ENCODE measurements at places on chromosomes 7 and 10.

- DNase-seq: no peak
Measured at GRCh38 chr7:5694912-5695726, 86.3 kb downstream of the RNF216 start.

GRCh38 chr10:25107756-25108155, 67.0 kb upstream of the GPR158 start:
- no peak for DNase-seq

- no peak for DNase-seq
Measured at GRCh38 chr7:146054909-146055308, 61.7 kb upstream of the CNTNAP2 start.

DNA sequence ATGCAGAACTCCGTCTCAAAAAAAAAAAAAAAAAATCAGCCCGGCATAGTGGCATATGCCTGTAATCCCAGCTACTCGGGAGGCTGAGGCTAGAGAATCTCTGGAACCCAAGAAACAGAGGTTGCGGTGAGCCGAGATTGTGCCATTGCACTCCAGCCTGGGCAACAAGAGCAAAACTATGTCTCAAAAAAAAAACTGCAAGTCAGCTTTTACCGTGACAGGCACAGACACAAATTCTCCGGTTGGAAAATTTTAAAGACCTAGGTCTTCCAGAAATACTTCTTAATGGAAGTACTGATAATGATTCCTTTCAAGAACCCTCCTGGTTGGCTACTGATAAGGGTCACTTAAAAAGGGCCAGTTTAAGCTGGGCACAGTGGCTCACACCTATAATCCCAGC, 19.4 kb upstream of the ARPC1B start:
- no peak for DNase-seq

- peak; percentile 73 for DNase-seq
Measured at GRCh38 chr10:92240289-92241157, 50.4 kb downstream of the CPEB3 start.

DNA sequence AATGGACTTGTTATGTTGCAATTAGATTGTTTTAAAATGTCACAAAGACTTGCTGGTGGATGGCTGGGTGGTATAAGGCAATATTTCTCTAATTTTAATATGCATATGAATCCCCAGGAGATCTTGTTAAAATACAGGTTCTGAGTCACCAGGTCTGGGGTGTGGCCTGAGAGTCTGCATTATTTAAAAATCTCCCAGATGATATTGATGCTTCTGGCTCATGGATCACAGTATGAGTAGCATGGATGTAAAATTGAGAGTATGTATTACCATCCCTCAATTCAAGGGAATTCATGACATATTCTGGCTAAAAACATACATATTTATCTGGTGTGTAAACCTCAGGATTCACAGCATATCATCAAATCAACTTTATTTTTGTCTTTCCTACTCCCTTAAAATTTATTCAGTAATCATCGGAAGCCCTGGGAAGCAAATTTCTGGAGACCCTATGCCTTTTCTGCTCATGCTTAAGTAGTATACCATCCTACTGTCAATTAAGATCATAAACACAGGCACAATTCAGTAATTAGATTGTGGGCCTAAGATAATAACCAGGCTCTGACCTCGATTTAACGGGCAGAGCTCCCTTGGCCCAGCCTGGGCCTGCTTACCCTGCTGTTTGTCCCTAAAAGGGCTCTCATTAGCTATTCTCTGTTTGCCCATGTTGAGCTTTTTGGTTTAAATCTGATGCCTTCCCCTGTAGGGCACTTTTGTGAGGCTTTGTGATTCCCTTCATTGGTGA, 29.6 kb upstream of the ICA1 start:
- no peak for DNase-seq

- DNase-seq: no peak
Measured at GRCh38 chr7:151869455-151869854, 7.5 kb downstream of the PRKAG2 start.

DNA sequence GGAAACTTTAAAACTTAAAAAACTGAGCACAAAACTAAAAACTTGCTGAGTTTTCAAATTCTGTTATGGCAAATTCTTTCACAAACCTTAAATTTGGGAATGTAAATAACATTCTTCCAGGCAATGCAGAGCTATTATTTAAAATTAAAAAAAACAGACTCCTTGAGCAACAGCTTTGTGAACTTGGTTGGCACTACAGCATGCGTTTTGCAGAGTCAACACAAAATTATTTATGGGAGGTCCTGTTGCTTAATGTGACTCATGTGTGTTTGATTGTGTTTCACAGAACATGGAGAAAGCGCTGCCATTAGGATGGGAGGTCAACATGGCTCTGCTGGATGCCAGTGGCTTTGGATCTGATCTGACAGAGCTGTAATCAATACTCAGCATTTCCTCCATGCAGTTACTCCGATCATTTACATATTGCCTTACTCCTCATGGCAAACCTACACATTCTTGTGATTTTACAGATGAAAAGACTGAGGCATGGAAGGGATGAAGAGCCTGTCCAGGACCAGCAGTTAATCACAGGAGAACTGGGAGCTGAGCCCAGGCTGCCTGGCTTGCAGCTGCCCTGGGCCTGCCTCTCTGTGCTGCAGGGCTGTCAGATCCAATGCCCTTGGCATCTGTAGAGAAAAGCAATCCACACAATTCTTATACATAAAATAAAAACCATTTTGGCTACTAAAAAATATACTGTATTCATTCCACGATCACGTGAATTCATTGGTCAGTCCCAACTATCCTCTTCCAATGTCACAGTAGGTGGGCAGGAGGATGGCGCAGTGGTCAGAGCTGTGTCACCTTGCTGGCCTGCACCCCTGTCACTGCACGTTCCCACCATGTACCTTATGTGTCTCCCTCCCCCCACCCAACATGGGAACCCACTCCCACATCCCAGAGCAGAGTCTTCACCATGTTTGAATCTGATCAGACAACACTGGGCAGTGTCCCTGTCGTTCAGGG, 200.9 kb downstream of the CXCL12 start:
- DNase-seq: no peak

- no peak for DNase-seq
Measured at GRCh38 chr10:101941871-101942270, 98.3 kb upstream of the KCNIP2 start.

DNA sequence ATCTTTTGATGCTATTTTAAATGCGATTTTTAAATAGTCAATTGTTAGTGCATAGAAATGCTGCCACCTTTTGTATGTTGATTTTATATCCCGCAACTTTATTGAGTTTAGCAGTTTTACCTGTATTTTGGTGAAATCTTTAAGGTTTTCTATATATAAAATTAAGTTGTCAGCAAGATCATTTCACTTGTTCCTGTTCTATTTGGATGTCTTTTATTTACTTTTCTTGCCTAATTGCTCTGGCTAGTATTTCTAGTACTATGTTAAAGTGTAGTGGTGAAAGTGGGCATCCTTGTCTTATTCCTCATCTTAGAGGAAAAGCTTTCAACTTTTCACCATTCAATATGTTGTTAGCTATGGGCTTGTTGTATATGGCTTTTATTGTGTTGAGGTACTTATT, 813.3 kb upstream of the CELF2 start:
- DNase-seq: no peak

Measured in RWPE1 (cell line).